ENCODE measurements at places on chromosomes 1 and 21.

- H3K27me3 ChIP-seq = no peaks in the 10 kb centered on the region
- no peak overlapping the region for H3K4me3 ChIP-seq
- no peak overlapping the region for H3K27ac ChIP-seq
Observed at GRCh38 chr1:113938192-113938591, 9.1 kb downstream of the HIPK1 start.

- DNase-seq = no peak
- no peaks in the 10 kb centered on the region for H3K36me3 ChIP-seq
- no peak overlapping the region for H3K4me3 ChIP-seq
- H3K27me3 ChIP-seq = no peaks in the 10 kb centered on the region
Observed at GRCh38 chr1:112937495-112937894, 18.5 kb downstream of the SLC16A1 start.

DNA sequence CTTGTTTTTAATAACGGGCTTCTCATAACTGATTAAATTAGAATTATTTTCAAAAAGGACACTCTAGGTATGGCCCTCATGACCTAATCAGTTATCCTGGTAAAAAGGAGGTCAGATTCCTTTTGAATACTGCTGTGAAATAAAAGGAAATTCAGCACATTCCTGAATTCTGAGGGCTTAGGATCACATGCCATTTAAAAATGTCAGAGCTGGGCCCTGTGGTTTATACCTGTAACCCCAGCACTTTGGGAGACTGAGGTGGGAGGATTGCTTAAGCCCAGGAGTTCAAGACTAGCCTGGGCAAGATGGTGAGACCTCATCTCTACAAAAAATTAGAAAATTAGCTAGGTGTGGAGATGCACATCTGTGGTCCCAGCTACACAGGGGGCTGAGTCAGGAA lies 18.0 kb upstream of the RABGGTB start:
- no peak overlapping the region for H3K27ac ChIP-seq
- peaks cover 8% of the 10 kb centered on the region for H3K36me3 ChIP-seq
- H3K27me3 ChIP-seq = no peaks in the 10 kb centered on the region

- DNase-seq = peak; percentile 28
- H3K27ac ChIP-seq = peak overlapping the region; percentile 93
- H3K27me3 ChIP-seq = no peaks in the 10 kb centered on the region
- H3K4me3 ChIP-seq = peak overlapping the region; percentile 74
- peaks cover 73% of the 10 kb centered on the region for H3K4me1 ChIP-seq
Observed at GRCh38 chr1:206467915-206468314, 2.4 kb upstream of the IKBKE start.

DNA sequence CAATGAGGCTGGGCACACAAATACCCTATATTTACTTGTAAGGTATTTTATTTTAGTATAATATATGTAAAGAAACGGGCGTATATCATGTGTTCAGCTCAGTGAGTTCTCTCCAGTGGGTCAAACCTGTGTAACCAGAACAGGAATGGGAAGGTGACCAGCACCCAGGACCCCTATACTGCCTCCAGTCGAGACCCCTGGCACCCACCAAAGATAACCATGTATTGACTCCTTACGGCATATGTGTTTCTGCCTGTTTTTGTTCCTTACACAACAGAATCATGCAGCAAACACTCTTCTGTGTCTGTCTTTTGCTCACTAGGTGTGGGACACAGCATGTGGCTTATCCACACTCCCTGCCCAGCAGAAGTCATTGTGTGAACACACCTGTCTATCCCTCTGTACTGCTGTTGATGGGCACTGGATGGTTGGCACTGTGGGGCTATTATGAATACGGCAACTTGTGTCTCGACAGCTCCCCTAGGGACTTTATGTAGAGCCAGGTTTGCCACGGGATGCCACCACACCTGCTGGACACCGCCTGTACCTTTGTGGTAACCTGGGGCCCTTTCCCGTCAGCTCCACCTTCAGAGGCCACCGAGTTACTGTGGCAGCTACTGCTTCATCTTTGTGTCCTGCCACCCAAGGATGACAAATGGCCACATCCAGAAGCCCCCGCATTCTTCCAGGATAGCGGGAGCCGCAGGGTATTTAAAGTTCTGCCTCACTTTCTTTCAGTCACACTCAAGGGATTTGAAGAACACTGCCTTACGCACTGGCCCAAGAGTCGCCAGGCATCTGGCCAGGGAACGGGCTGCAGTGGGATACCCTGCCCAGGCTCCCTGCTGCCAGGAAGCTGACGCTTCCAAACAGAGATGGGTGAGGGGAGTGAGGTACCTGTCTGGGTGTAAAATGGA lies 23.5 kb upstream of the C2CD2 start:
- no peak overlapping the region for H3K27ac ChIP-seq
- H3K27me3 ChIP-seq = peaks cover 3% of the 10 kb centered on the region

- H3K27me3 ChIP-seq = peaks cover 2% of the 10 kb centered on the region
- no peaks in the 10 kb centered on the region for H3K4me1 ChIP-seq
- H3K36me3 ChIP-seq = no peaks in the 10 kb centered on the region
- DNase-seq = no peak
Observed at GRCh38 chr21:43634618-43635017, 24.7 kb downstream of the HSF2BP start.

DNA sequence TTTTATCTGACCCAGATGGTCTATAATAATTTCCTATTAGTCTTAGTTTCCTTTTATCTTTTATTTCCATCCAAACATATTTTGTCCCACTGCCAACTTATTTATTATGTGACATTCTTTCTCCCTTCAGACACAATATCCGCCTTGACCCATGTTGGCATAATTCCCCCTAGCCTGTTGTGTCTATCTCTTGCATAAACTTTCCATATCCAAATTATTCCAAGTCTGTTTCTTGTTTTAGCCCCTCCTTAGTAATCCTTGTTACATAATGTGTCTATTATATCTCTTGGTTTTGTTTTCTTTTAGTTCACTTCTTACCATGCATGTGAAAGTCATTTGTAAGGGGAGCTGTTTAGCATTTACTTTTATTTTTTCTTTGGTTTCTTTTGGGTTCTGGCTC lies 81.6 kb upstream of the CACHD1 start:
- H3K4me3 ChIP-seq = no peak overlapping the region
- no peaks in the 10 kb centered on the region for H3K4me1 ChIP-seq
- DNase-seq = no peak
- no peak overlapping the region for H3K27ac ChIP-seq

GRCh38 chr1:242449661-242450060 lies 74.8 kb downstream of the PLD5 start:
- H3K4me3 ChIP-seq = no peak overlapping the region
- peaks cover under 1% of the 10 kb centered on the region for H3K4me1 ChIP-seq
- no peak for DNase-seq
- peaks cover 14% of the 10 kb centered on the region for H3K27me3 ChIP-seq
- H3K27ac ChIP-seq = no peak overlapping the region

DNA sequence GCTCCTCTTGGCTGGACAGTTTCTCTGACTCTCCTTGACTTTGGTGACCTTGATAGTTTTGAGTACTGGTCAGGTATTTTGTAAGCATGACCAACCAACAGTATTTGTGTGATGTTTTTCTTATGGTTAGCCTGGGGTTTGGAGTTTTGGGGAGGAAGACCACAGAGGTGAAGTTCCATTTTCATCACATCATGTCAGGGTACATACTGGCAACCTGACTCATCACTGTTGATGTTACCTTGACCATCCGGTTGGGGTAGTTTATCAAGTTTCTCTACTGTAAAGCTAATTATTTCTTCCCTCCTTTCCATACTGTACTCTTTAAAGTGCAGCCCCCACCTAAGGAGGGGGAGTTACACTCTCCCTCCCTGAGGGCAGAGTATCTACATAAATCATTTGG lies 13.4 kb downstream of the OSCP1 start:
- H3K36me3 ChIP-seq = no peaks in the 10 kb centered on the region
- H3K4me3 ChIP-seq = no peak overlapping the region
- H3K4me1 ChIP-seq = no peaks in the 10 kb centered on the region

- H3K4me1 ChIP-seq = peaks cover 94% of the 10 kb centered on the region
- H3K4me3 ChIP-seq = peak overlapping the region; percentile 81
- peak overlapping the region; percentile 95 for H3K27ac ChIP-seq
- no peaks in the 10 kb centered on the region for H3K27me3 ChIP-seq
Observed at GRCh38 chr1:173410794-173411236, 66.3 kb upstream of the PRDX6 start.

- peaks cover 97% of the 10 kb centered on the region for H3K4me1 ChIP-seq
- H3K27me3 ChIP-seq = no peaks in the 10 kb centered on the region
- peak overlapping the region; percentile 90 for H3K27ac ChIP-seq
- peaks cover 53% of the 10 kb centered on the region for H3K36me3 ChIP-seq
- DNase-seq = no peak
Observed at GRCh38 chr1:40389322-40389803, 15.8 kb downstream of the SMAP2 start.

DNA sequence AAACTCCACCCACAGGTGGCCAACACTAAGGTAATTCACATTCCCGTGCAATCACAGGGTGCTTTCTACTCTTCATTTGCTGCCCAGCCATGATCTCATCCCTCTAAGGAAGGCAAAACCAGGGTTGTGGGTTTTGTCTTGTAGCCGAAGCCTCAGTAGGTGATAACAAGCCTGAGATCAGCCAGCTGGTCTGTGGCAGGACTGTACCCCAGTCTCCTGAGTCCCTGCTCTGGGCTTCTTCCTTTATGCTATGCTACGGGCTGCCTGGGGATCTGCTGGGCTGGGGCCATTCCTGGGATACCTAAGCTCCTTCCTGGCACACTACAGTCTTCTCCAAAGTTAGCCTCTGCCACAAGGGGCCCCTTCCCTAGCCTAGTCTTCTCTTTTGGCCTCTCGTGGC lies 9.8 kb downstream of the PPFIA4 start:
- H3K4me3 ChIP-seq = no peak overlapping the region
- H3K4me1 ChIP-seq = peaks cover 3% of the 10 kb centered on the region
- no peaks in the 10 kb centered on the region for H3K36me3 ChIP-seq
- DNase-seq = no peak
- no peak overlapping the region for H3K27ac ChIP-seq
- peaks cover 10% of the 10 kb centered on the region for H3K27me3 ChIP-seq

GRCh38 chr1:183506561-183506960 lies 34.3 kb downstream of the SMG7 start:
- no peak for DNase-seq
- no peaks in the 10 kb centered on the region for H3K27me3 ChIP-seq
- H3K4me1 ChIP-seq = peaks cover 11% of the 10 kb centered on the region
- H3K36me3 ChIP-seq = peaks cover 8% of the 10 kb centered on the region
- no peak overlapping the region for H3K4me3 ChIP-seq
- H3K27ac ChIP-seq = no peak overlapping the region

DNA sequence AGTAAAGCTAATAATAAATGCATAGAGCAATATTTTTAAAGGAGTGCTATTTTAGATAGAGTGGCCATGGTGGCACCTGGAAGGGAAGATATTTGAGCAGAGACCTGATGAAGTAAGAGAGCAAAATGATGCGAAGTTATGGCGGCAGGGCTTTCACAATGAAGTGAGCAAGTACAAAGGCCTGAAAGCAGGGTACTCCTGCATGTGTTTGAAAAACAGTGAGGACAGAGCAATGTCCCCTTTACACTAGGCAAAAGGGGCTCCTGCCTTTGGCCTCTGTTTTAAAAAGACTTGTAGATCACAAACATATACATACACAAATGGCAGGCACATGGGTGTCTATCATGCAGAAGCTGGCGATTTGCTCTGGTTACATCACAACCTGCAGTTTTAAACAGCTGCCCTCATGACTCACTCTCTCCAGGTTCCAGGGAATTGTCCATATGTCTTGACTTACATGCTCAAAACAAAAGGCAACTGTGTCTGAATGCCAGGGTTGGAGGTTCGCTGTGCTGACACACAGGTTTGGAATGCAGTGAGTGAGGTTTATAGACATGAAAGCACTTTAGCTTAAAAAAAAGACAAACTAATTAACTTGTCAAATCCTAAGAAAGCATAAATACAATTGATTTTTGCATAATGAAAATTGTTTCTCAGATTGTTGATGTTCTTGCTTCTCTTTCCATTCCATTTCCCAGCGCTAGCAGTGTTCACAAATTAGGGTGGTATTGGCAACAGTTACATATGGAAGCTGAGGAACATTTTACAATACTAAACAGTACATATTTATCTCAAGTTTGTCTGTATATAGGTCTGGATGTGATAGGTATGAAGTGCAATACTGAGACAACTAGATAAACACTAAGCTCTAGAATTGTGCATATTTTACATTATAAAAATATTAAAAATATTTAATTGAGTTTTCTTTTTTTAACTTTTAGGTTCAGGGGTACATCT lies 313.9 kb downstream of the BARHL2 start:
- no peaks in the 10 kb centered on the region for H3K36me3 ChIP-seq
- no peaks in the 10 kb centered on the region for H3K4me1 ChIP-seq
- DNase-seq = no peak
- H3K27ac ChIP-seq = no peak overlapping the region
- H3K4me3 ChIP-seq = no peak overlapping the region
- peaks cover 6% of the 10 kb centered on the region for H3K27me3 ChIP-seq

DNA sequence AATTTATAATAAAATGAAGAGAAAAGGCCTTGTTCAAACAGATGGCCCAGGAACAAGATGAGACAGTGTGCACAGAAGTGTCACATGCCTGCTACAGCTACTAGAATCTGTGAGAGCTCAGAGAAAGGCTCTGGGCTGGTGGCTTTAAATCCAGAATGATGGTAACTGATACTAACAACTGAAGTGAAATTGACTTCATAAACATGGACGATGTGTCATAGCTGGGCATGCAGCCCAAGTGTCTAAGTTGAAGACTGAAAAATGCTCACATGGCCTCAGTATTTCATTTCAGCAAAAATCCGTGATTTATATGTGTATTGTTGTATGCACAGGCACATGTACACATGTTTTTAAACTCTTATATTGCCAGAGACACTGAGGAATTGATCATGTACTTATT lies 208.3 kb upstream of the RUNX1 start:
- no peaks in the 10 kb centered on the region for H3K4me1 ChIP-seq
- peaks cover 9% of the 10 kb centered on the region for H3K27me3 ChIP-seq
- H3K36me3 ChIP-seq = no peaks in the 10 kb centered on the region
- no peak overlapping the region for H3K27ac ChIP-seq

DNA sequence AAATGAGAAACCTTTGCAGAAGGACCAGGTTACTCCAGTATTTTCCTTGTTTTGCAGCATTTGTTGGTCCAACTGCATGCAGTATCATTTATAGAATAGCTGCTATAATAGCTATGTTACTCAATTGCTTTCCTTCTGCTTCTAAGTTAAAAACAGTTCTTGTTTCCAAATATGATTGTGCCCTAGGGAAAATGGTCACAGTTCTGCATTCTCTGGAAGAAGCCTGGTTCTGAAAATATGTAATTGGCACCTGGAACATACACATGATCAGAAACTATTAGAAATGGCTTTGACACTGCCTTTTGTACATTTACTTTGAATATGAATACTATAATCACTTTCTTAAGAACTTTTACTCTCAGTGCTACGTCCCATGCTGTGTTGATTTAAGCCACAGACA lies 33.6 kb downstream of the HENMT1 start:
- no peaks in the 10 kb centered on the region for H3K4me1 ChIP-seq
- H3K36me3 ChIP-seq = peaks cover 40% of the 10 kb centered on the region
- DNase-seq = no peak
- H3K4me3 ChIP-seq = no peak overlapping the region
- H3K27ac ChIP-seq = no peak overlapping the region

- peaks cover 32% of the 10 kb centered on the region for H3K4me1 ChIP-seq
- H3K27ac ChIP-seq = no peak overlapping the region
- no peaks in the 10 kb centered on the region for H3K27me3 ChIP-seq
Observed at GRCh38 chr1:59143811-59144210, 153.1 kb upstream of the FGGY start.

- H3K4me1 ChIP-seq = peaks cover 34% of the 10 kb centered on the region
- peaks cover 23% of the 10 kb centered on the region for H3K36me3 ChIP-seq
- no peaks in the 10 kb centered on the region for H3K27me3 ChIP-seq
- H3K4me3 ChIP-seq = peak overlapping the region; percentile 36
- no peak overlapping the region for H3K27ac ChIP-seq
Observed at GRCh38 chr21:43957128-43957571, 55.0 kb upstream of the TRAPPC10 start.
